Cardiac atrium fibroblast (primary cell): ENCODE measurements at places on chromosomes 6 and 20. TPM values are rescaled to one million over a fixed set of nuclear protein-coding genes. Genes with fewer than 3 reads are reported as not detected.

Gene KCNK16
- not detected in 2 replicates for total RNA-seq

Gene CLPSL2
- not detected in 2 replicates for total RNA-seq

Gene NMBR
- total RNA-seq = not detected in 2 replicates

Gene PTPRT
- 0.16 TPM in 1 of 2 replicates, not detected in the other for total RNA-seq

Gene ADAM33
- total RNA-seq = 8.4 and 11.2 TPM in 2 replicates
